CD8-positive, alpha-beta memory T cell (primary cell): ENCODE measurements at places on chromosomes 3 and 15.

- no peak for DNase-seq
Observed at GRCh38 chr15:80694611-80695098, 455 bp upstream of the ABHD17C start.

DNA sequence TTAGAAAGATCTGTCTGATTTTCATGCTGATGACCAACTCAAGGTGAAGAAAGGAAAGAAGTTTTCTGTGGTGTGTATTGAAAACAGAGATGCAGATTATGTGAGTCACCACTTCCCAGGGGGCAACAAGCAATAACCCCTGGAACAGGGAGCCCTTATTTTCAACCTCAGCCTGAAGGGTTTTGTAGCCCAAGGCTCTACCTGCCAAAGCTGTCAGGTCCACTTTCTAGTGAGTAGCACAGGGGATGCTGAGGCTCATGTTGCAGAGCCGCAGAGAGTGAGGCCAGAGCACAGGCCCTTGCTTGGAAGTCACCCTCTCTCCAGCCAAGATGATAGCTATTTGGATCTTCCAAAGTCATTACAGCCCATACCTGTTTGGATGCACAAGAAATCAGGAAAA, 152.2 kb upstream of the SLC24A5 start:
- no peak for DNase-seq

GRCh38 chr3:57227930-57228751, 612 bp downstream of the APPL1 start:
- peak; percentile 39 for DNase-seq

- DNase-seq = no peak
Observed at GRCh38 chr15:39154227-39154638, 426.6 kb upstream of the THBS1 start.

DNA sequence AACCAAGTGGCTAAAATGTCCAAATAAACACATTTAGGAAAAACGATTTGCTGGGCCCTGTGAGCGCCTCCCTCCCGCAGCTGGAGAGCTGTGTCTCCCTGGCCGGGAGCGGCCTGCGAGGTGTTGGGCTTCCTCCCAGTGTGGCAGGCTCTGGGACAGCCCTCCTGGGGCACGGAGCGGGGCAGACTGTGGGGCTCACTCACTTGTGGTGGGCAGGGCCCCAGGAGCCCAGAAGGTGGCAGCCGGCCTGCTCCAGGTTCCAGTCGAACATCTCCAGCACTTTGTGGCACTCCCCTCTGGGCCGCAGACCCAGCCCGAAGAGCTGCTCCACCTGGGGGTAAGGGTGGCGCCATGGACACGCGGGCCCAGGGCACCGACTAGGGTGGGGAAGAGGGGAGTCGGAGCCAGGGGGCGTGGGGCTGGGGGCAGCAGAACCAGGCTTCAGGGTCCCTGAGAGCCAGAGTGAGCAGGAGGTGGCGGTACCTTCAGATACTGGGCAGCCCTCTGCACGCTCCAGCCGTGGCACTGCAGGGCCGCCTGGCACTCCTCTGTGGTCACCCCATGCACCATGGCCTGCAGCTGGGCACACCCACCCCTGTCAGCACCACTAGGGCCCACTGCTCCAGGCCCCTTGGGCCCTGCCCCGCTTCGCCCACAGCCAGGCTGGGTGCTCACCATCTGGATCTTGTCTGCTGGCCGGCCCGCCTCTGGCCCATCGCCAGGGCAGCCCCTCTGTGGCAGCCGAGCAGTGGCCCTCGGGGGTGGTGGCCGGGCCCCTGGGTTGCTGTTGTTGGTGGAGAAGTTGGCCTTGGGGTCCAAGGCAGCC, 41.5 kb downstream of the TNK2 start:
- no peak for DNase-seq

GRCh38 chr3:14479591-14479990, 60.6 kb downstream of the GRIP2 start:
- no peak for DNase-seq

GRCh38 chr15:52338058-52338457, 42.5 kb upstream of the MYO5C start:
- DNase-seq = no peak

DNA sequence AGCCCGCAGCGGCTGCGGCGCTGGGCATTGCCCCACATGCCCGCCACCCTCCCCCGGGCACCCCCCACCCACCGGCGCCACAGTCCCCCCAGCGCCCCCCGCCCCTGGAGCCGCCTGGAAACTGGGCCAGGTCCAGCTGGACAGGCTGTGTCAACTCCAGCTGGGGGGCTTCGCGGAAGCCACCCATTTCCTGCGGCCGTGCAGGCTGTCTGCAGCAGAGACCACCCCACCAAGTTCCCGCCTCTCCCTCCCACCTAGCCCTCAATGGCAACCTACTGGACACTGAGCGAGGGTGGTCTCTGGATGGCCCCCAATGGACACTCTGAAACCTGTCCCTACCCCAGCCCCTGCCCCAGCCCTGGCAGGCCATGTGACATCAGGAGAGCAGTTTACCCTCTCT, 62.8 kb upstream of the GATA2 start:
- no peak for DNase-seq

DNA sequence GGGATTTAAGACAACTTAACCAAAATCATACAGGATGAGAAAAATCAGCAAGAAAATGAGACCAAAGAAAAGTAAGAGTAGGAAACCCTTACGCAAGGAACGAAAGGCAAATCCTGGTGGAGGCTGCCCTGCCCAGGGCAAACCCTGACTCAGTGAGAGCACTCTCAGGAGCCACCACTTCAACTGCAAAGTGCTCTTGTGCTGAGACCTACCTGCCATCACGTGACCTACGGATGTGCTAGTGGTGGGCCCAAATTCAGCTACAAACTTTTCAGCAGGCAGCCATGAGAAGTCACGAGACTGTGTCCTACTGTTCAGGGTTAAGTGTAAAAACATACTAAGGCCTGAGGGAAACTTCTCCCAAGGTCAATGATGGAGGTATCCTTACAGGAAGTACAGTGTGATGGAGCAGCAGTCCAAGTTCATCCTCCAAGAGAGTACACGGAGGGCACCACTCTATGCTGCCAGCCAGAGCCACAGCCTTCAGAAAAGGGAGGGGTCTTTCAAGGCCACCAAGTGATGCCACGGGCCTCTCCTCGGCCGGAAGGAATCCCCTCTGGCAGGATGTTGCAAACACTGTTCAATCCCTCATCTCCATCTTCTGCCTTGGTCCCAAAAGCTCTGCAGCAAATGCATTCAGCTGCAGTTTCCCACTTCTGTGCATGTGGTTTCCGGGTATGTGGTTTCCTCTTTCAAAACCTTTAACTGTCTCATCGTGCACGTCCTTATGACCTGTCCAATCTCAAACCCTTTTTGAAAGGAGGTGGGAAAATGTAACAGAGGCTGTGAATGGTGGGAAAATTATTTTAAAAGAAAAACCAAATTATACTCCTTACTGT, 9.5 kb downstream of the CHSY1 start:
- DNase-seq = peak; percentile 81

- DNase-seq = no peak
Observed at GRCh38 chr15:91941871-91942658, 88.6 kb downstream of the SLCO3A1 start.

DNA sequence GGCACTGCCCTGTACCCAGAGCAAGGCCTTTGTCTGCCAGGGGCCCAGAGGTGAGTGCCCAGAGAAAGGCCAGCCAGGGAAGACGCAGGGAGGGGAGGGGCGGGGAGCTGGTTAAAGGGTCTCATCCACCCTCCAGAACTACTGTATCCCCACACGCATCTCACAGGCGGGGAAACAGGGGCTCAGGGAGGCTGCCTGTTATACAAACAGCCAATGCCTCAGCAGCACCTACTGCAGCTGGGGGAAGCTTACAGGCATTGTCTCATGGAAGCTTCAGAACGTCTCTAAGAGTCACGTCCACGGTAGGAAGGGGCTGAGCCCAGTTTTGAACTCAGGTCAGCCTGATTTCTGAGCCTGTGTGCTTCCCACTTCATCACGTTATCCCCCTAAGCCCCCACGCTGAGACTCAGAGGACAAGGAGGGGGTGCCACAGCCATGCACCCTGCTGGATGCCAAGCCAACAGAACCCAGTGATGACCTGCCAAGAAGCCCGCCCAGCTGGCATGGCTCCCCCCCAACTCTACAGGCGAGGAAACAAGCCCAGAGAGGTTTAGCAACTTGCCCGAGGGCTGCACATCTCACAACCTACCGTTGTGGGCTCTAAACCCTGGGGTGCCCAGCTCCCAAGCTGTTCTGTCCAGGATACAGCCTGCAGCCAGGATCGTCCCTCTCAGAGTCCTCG, 54.5 kb downstream of the IQSEC1 start:
- peak; percentile 36 for DNase-seq

GRCh38 chr15:29270976-29271375, 1.4 kb upstream of the NSMCE3 start:
- DNase-seq = no peak

DNA sequence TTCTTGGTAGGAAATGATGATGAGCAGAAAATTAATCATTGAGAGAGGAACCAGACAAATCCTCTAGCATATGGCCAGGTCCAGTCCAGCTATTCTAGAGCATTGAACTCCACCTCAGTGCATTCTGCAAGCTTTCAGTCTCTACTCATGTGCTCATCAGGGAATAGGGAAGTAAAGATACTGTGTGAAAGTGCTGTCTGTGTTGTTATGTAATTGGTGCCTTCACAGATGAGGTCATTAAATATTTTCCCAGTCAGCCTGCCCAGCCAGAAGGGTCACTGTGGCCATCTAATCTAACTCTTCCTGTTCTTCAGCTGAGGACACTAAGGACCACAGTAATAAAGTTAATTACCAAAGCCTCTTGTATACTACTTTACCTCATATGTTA, 28.2 kb downstream of the C3orf62 start:
- DNase-seq = no peak

- DNase-seq = no peak
Observed at GRCh38 chr15:62394079-62394478, 229.0 kb upstream of the C2CD4B start.

- no peak for DNase-seq
Observed at GRCh38 chr3:21860082-21860475, 109.1 kb upstream of the ZNF385D start.

GRCh38 chr3:36366308-36366707, 14.0 kb upstream of the STAC start:
- no peak for DNase-seq

DNA sequence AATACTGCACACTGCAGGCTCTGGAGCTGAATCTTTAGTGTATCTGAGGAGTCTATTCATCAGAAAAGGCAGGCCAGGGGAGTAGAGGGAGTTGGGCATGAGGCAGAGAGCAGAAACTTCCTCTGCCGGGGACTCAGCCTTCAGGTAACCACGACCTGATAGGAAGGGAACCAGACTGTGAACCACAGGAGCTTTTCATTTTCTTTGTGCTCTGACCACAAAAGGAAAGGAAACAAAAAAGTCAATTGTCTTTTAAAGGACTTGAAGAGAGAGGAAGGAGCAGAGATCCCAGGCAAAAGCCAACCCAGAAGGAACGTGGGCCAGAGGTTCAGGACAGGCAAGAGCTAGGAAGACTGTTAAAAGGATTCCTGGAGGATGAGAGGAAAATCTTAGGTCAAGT, 573.3 kb downstream of the EPHB1 start:
- no peak for DNase-seq

GRCh38 chr15:57364282-57365007, 11.9 kb upstream of the CGNL1 start:
- DNase-seq = no peak

- DNase-seq = no peak
Observed at GRCh38 chr3:113079218-113079961, 88.6 kb downstream of the GTPBP8 start.

DNA sequence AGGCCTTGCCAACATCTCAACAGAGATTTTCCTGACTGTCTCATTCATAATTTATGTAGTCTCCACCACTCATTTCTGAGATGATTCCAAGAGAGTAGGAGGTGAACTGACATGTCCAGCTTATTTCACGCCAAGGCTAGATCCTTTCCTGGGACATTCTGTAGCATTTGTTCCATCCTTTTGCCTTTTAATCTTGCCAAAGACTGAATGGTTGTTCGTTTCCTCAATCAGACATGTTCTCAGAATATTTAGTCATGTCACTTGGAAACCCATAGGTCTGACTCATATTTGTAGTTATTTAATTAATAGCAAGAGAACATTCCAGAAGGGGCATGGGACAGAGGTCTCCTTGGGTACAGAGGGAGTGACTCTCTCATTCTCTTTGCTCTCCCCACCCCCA, 80.9 kb downstream of the DHX36 start:
- no peak for DNase-seq

GRCh38 chr3:160112481-160112880, 112.7 kb upstream of the C3orf80 start:
- no peak for DNase-seq

- DNase-seq = no peak
Observed at GRCh38 chr3:38116471-38117162, 20.3 kb downstream of the ACAA1 start.

DNA sequence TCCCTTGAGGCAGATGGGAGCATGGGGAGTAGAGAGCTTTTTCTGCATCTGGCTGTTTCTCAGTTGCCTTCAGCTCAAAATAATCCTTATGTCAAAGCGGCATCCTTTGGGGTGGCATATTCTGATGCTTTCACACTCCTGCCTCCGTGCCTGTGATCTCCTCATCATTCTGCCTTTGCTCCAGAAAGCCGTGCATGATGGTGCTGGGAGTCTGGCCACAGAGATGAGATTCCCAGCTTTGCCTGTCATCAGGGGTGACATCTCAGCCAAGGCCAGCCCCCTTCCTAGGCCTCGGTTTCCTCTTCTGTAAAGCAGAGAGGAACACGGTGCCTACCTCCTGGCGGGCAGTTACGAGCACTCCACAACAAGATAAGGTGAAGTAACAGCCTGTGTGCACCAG, 96.3 kb upstream of the ALDH1A3 start:
- no peak for DNase-seq

GRCh38 chr3:62749657-62750056, 125.6 kb downstream of the CADPS start:
- no peak for DNase-seq

DNA sequence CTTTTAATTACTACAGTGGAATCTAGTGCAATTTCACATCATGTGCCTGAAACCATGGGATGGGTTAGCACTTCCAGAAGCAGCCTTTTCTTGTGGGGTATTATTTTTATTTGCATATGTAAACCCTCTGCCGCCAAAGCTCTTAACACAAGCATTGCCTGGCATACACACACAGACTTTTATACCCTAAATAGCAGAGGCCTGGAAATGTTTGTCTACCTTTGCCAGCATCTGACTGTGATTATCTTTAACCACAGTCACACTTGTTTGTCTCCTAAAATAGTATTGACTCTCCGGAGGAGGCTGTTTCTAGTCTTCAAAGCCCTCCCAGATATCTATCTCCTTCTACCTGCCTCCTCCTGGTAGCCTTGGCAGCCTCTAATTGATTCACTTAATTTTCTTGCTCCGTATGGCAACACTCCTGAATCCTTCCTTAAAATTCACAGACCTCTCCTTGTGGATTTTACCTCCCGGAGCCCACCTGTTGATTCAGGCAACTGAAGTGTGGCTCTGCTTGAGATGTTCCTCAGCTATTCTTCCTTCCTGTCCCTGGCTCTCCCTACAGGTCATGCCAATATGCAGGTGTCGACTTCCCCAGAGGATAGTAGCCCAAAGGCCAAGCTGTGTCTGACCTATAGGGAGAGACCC, 127.1 kb upstream of the UMPS start:
- DNase-seq = no peak

- no peak for DNase-seq
Observed at GRCh38 chr3:9473496-9474065, 76.2 kb downstream of the SETD5 start.
